Testis (tissue), 5 donors: ENCODE measurements at places on chromosomes 13 and 19. TPM values are rescaled to one million over a fixed set of nuclear protein-coding genes. Genes with fewer than 3 reads are reported as not detected.

DNA sequence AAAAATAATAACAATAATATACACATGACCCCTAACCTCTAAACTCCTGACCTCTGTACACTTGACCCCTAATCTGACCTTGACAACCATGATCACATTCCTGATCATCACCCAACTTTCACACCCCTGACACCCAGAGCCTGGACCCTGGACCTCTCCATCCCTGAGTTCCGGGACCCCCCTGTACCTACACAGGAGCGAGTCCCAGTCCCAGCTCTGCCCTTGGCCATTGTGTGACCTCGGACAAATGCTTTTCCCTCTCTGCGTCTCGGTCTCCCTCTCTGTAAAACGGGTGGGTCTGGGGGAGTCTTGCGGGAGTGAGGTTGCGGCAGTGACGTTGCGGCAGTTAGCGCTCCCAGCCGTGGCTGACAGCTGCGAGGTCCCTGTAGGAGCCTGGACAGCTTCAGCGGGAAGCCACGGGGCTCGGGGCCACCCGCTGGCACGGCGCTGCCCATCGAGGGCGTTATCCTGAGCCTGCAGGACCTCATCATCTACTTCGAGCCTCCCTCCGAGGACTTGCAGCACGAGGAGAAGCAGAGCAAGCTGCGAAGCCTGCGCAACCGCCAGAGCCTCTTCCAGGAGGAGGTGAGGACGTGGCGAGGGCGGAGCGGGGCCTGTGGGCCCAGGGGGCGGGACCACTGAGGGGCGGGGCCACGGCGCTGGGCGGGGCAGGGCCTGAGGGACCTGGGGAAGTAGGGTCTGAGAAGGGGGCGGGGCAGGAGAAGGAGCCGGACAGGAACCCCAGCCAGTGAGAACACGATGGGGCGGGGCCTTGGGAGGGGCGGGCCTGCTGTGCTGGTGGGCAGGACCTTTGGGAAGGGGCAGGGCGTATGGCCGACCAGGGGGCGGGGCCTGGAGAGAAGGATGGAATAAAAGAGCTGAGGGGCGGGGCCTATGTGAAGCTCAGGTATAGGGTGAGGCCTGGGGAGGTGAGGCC, 19.2 kb downstream of the RYR1 start:
- DNase-seq: peak; percentile 91

GRCh38 chr19:23802290-23802689, 43.6 kb upstream of the ZNF681 start:
- DNase-seq: no peak

- no peak for DNase-seq
Observed at GRCh38 chr19:8629184-8629583, 1.2 kb upstream of the NFILZ start.

- no peak for DNase-seq
Observed at GRCh38 chr19:30046522-30046921, 104.5 kb downstream of the URI1 start.

- DNase-seq: no peak
Observed at GRCh38 chr13:35984287-35984686, 146.9 kb downstream of the DCLK1 start.

GRCh38 chr13:83007226-83007625, 875.0 kb downstream of the SLITRK1 start:
- DNase-seq: no peak

DNA sequence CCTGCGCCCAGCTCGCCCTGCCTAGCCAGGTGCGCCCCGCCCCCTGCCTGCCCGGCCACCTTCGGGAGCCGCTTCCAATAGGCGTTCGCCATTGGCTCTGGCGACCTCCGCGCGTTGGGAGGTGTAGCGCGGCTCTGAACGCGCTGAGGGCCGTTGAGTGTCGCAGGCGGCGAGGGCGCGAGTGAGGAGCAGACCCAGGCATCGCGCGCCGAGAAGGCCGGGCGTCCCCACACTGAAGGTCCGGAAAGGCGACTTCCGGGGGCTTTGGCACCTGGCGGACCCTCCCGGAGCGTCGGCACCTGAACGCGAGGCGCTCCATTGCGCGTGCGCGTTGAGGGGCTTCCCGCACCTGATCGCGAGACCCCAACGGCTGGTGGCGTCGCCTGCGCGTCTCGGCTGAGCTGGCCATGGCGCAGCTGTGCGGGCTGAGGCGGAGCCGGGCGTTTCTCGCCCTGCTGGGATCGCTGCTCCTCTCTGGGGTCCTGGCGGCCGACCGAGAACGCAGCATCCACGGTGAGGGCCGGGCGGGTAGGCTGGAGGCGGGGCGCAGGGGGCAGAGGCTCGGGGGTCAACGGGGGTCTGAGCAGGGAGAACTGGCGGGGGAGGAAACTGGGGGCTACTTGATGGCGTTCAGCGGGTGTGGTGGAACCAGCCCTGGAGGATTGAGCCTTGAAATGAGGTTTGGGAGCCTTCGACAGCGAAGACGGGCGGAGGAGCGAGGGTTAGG, at the start of gene SPINT2:
Gene SPINT2 (plus strand): TSS at position 88 of the 727 bp plus-strand sequence. CDS start 320 bp downstream, at position 408.
- no peak for DNase-seq

- DNase-seq: no peak
Observed at GRCh38 chr13:114141261-114141996, 9.0 kb upstream of the RASA3 start.

- DNase-seq: peak; percentile 83
Observed at GRCh38 chr19:50658441-50659317, 9.4 kb downstream of the C19orf81 start.

Gene STARD13
- 7.2 TPM for polyA plus RNA-seq

Gene ZNF256
- polyA plus RNA-seq: 7.8 TPM

Gene BCAM
- polyA plus RNA-seq: 113 TPM

Gene FBXW9
- 27.4 TPM for polyA plus RNA-seq

Gene THSD8
- 27.9 TPM for polyA plus RNA-seq

Gene TSKS
- 137 TPM for polyA plus RNA-seq

Gene IGSF23
- polyA plus RNA-seq: not detected
